SK-N-DZ (cell line): ENCODE measurements at places on chromosomes 3 and 15.

DNA sequence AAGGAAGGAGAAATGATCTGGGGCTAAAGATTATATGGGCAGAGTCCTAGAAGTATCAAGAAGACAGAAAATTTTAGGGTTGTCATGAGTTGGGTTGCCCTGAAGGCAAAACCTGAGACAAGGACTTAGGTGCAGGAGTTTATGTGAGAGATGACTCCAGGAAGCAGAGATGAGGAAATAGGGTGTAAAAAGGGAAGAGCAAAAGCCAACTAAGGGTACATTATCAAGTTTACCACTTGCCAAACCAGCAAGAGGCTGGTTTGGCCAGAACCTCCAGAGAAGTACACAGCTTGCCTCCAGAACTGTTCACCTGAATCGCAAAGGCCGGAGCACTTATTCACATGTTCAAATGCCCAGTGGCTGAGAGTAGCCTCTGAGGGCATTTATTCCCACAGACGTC lies 116.7 kb downstream of the FHIT start:
- no peak for DNase-seq

DNA sequence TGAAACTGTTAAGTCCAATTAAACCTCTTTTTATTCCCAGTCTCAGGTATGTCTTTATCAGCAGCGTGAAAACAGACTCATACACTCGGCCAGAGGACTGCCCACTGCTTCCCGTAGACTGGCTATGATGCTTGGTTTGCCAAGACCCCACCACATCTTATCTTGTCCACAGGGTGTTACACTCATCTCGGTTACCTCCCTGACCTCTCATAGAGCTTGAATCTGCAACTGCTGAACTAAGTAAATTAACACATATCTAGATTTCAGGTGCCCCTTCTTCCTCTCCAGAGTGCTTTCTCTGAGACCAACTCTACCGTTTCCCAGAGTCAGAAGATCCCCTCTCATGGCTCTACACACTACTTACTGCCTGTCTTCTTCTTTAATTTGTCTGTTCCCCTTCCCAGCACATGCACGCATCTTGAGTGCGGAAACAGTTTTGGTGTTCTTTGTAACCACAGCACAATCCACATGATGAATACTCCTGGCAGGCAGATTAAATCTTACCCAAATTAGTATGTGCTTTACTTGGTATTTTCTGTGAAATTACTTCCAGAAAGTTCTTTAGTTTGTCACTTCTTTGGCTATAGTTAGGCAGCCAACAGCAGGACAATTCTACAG lies 49.7 kb downstream of the CD200 start:
- no peak for DNase-seq

DNA sequence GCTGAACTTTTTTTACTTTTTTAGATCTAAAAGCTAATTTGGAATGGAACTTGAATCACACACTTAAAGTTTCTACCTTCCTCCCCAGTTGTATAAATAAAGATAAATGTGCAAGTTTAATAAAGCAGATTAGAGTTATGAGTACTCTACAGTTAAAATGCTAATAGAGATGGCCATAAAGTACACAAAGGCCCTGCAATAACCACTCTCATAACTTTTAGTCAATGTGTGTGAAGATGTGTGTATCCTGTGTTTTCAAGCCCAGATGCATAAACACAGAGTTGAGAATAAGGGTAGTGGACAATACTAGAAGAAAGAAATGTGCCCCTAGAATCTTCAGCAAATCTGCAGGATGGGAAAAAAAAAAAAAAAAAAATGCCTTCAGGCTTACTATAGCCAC lies 45.3 kb downstream of the TOP2B start:
- DNase-seq: no peak

DNA sequence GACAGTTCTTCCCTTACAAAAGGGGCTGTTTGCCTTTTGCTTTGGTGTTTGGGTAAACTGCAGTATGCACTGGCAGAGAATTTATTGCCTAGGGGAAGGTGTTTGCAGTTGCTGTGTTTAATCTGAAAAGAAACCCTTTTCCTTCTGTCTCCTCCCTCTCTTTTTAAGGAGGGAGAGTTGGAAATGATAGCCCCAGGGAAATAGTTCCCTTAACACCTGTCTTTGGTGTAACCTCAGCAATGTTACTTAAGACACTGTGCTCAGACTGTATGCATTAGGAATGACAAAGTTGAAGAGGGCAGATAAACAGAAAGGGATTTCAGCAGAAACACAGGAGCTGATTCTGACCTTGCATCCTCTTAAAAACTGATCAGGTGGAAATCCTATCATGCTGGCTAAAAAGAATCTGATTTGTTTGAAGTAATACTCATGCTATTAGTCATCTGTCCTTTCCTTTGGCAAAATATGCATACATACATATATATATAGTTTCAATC lies 125.4 kb downstream of the TP63 start:
- DNase-seq: no peak

- DNase-seq: no peak
These were observed 87.0 kb upstream of the ONECUT1 start for GRCh38 chr15:52876991-52877663.

- DNase-seq: no peak
These were observed 102.9 kb upstream of the KLF13 start for GRCh38 chr15:31223478-31224350.

GRCh38 chr3:19543212-19543841 lies 390.7 kb downstream of the EFHB start:
- DNase-seq: peak; percentile 67

DNA sequence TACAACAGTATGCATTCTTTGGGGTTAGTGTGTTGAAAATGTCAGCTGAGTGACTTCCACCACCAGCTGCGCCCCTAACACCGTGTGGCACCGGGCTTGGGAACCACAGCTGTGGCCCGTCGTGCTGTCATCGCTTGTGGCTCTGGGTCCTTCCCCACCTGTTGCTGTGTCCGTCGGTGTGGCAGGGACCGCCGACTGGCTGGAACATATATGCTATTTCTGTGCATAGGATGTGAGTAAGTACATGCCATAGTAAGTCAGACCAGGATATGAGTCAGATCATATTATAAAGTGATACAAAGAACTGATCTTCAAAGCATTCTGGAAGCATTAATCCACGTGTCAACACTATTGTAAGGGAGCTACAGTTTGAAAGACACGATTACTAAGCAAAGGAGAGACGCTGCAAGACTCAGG lies 31.9 kb downstream of the EHD4 start:
- DNase-seq: no peak

GRCh38 chr3:126021702-126022101 lies 52.7 kb downstream of the ROPN1B start:
- DNase-seq: no peak

DNA sequence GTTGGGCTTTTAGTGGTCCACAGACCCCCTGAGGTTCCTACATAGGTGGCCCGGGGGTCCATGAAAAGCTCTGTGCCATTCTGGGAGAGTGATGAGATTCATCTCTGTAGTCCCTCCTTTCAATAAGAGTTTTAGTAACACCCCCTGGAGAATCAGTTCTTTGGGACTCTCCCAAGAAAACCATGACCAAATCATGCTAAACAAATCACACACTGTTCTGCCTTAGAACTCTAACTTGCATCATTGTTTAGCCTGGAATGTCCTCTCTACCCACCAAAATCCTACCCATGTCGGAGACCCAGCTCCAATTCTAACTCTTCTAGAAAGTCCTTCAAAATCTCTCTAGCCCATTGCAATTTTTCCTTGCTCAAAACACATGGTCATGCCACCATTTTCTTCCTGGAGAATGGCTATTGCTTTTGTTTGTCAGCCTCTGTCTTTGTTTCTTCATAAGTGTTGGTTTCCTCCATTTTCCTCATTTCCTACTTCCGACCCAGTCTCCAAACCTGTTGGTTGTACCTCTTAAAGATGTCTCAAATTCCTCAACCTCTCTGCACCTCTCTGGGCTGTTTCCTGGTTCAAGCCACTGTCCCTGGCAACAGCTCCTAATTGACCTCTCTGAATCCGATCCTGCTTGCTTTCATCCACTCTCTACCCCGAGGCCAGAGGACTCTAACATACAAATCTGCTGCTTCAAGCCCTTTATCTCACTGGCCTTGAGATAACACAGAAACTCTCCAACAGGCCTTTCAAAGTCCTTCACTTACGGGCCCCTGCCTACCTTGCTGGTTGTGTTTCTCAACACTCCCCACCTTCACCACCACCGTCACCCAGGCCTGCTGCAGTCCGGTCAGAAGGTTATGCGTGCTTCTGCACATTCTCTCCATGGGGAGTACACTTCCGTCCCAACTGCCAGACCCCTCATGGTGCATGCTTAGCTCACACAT lies 23.7 kb downstream of the CYP19A1 start:
- no peak for DNase-seq

DNA sequence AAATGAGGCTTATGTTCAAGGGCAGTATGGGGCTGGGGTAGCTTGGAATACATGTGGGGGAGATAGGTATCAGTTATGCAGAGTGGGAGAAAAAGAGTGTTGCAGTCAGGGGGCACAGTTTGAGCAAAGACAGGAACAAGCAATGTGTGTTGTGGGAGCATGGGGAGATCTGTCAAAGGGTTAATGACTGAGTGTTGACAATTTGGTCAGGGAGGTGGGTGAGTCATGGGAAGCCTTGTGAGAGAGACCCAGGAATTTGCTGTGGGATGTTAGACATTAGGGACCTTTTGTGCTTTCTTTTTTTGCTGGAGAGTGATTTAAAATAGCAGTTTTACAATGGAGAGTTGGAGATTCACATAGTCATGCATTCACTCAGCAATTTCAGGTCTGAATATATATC lies 221.6 kb upstream of the NR2E3 start:
- no peak for DNase-seq

DNA sequence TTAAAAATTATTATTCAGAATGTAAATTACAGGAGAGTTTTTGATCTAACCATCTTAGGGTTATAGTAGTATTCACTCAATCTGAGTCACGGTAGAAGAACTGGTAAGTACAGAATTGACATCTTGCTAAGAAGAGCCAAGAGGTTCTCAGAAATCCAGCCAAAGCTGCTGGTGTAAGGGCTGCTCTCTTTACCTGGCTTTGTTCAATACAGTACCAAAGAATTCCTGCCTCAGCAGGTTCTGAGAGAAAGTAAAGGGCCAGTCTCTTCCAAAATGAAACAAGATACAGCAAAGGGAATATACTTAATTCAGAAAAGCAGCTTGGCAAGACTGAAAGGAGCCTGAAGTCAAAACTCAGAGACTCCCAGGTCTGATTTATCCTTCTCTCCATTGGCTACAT lies 193.1 kb downstream of the TNIK start:
- DNase-seq: no peak

DNA sequence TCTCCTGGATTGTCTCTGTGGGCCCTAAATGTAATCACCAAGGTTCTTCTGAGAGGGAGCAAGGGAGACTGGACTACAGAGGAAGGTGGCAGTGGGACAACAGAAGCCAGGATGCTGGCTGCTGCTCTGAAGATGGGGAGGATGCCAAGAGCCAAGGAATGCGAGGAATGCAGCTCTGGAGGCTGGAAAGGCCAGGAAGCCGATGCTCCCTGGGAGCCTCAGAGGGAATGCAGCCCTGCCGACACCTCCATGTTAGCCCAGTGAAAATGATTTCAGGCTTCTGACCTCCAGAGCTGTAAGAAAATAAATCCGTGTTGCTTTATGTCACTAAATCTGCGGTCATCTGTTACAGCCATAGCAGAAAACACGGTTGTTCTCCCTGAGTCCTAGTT lies 44.1 kb downstream of the UMPS start:
- no peak for DNase-seq

- DNase-seq: no peak
These were observed 45.1 kb downstream of the SEC22A start for GRCh38 chr3:123246866-123247265.

DNA sequence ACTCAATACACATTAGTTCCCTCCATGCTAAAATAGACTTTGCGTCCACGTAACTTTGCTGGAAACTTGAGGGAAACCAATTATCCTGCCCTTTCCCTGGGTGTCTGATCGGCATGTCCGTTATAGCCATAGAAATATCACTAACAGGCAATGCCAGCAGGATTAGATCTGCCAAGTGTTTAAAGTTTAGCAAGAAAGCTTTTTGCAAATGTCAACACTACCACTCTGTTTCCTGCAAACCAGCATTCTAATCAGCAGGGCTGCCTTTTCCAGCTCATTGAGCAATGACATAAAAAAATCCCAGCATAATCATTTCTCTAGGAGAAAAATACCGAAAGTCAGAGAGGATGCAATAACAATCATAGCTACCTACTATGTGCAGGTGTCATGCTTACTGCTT lies 60.9 kb downstream of the NOX5 start:
- DNase-seq: no peak

DNA sequence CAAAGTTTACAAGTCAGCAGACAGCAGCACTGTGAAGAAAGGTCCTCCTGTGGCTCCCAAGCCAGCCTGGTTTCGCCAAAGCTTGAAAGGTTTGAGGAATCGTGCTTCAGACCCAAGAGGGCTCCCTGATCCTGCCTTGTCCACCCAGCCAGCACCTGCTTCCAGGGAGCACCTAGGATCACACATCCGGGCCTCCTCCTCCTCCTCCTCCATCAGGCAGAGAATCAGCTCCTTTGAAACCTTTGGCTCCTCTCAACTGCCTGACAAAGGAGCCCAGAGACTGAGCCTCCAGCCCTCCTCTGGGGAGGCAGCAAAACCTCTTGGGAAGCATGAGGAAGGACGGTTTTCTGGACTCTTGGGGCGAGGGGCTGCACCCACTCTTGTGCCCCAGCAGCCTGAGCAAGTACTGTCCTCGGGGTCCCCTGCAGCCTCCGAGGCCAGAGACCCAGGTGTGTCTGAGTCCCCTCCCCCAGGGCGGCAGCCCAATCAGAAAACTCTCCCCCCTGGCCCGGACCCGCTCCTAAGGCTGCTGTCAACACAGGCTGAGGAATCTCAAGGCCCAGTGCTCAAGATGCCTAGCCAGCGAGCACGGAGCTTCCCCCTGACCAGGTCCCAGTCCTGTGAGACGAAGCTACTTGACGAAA lies 24.2 kb downstream of the STARD5 start:
- no peak for DNase-seq

- no peak for DNase-seq
These were observed 54.8 kb downstream of the MYO9A start for GRCh38 chr15:72063186-72063585.
